Activated naive CD4-positive, alpha-beta T cell treated with Interleukin-2 at 50 U/mL for 16 hours (primary cell): ENCODE measurements at places on chromosomes 5 and 9.
A peak's percentile ranks its signal among the peaks of the same experiment; 100 is the strongest.

DNA sequence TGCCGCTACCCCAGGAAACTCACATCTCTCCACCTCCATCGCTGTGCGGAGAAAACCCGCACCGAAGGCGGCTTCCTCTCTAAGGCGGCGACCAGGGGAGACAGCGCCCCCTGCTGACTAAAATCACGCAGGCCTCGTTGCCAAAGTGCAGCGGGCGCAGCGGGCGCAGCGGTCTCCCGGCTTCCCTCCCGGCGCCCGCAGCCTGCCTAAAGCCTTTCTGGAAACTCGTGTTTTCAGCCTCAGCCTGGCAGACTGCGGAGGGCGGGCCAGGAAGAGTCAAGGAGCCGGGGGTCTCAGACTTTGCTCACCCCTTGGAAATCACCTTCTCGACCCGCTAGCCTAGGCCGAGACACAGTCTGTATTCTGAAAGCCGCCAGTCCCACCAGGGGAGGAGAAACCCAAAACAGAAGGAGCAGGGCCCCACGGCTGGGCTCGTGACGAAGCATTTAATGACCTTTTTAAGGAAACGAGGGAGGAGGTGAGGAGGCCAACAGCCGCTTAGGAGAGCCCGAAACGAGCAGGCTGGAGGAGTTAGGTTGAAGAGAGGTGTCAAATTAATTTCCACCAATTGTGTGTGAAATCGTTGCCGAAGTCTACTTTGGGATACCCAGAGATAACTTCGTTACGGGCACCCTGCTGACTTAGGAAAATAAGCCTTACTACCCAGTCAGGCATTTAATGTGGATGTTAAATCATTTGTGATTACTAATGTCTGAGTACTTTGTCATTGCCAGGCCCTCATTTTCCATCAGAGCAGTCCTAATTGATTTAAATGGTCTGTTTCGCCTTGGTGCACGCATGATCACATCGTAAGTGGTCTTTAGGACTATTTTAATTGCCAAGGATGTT lies 7.3 kb upstream of the FOXB2 start:
- DNase-seq = peak; percentile 61

DNA sequence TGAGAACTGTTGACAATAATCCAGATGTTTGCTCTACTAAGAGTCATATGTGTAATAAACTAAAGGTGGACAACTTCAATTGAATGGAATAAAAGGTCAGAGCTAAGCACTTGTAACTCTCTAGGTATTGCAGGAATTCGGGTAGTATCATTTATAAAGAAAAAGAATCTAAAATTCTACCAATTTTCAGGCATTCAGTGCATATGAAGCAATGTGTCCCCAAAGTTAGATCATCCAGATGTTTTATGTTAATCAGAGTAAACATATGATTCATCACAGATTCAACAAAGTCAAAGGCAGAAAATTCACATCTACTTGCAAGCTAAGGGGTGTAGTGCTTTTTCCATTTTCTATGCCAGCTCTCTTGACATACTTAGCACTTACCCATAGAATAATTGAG lies 477.1 kb downstream of the PDE4D start:
- DNase-seq = no peak

DNA sequence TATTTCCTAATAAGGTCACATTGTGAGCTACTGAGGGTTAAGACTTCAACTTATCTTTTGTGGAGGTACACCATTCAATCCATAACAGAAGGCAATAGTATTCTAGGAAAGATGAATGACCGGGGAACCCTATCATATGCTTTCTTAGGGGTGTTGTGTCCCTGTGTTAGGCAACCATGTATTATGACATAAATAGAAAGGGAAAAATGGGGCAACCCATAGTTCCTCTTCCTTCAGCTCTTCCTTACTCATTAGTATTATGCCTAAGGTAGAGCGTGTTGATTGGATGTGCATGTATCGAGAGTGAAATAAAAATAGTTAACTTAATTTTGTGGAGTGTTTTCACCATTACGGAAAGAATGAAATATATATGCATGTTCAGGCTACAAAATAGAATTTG lies 6.0 kb upstream of the CCNJL start:
- DNase-seq = no peak

DNA sequence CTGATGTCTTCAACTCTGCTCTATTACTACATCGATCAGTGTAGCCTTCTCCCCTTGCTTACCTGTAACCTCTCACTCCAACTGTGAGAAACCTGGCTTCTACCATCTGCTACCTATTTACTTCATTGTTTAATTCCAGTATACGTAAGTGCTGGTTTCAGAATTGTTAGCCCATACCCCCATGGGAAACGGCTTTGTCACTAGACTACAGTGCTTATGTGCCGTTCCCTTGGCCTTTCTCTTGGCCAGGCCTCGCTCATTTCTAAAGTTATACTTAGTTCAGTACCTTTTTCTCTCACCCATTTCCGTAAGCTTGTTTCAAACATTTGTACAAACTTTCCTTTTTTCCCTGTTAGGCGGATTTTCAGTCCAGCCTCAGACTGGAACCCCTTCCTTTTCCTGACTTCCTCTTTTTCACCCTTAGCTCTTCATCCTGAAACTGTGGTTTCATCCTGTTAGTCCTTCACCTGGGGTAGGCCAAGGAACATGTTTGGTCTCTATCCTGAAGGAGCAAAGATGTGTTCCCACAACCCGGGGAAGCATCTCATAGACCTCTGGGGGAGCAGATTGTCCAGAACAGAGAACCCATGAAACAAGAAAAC lies 21.7 kb downstream of the ALG2 start:
- no peak for DNase-seq

GRCh38 chr9:128245421-128246151 lies 30.2 kb downstream of the GOLGA2 start:
- DNase-seq = no peak

GRCh38 chr9:95083086-95083768 lies 234.3 kb downstream of the FANCC start:
- DNase-seq = no peak

DNA sequence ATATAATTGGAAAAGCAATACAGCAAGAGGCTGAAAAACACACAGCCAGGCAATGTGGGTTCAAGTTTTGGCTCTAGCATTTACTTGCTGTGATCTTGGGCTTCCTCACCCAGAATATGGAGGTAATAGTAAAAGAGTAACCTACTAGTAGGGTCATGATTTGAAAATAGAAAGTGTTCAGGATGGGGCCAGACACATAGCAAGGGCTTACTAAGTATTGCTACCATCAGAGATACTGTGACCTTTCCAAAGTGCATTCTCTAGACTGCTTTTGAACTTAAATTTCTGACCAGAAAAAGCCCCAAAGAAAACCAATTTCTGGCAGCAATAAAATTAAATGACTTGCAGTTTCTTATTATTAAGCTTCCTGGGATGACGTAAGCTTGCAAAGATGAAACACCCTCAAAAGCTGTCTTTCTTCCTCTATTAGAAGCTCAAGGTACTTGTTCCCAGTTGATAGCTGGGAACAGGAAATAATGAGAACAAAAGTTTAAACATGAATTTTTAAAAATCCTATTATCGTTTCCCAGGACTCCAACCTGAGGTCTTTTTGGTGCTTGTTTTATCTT lies 20.3 kb downstream of the SLC45A2 start:
- no peak for DNase-seq

DNA sequence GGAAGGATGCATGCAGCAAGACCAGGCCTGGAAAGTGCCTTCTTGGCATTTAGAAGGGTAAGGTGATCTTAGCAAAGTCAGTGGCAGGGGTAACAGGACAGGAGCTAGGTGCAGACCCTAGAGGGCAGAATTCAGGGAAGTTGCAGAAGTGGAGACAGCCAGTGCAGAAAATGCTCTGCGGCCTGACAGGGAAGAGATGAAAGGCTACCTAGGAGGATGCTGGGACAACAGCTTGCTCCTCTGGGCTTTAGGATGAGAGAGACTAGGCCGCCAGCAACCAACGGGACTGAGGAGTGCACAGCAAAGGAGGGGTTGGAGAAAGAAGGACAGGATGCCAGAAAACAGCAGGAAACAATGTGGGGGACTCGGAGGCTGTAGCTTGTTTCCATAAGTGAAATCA lies 219.9 kb downstream of the FSTL4 start:
- DNase-seq = no peak

- DNase-seq = no peak
Measured at GRCh38 chr9:13975611-13976290, 338.2 kb downstream of the NFIB start.

DNA sequence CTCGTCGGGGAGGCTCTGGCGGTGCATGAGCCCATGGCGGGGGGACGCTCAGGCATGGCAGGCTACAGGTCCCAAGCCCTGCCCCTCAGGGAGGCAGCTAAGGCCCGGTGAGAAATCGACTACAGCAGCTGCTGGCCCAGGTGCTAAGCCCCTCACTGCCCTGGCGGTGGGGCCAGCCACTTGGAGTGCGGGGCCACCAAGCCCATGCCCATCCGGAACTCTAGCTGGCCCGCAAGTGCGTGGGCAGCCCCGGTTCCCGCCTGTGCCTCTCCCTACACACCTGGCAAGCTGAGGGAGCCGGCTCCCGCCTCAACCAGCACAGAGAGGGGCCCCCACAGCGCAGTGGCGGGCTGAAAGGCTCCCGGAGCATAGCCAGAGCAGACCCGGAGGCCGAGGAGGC lies 1896.9 kb upstream of the CDH6 start:
- no peak for DNase-seq

- DNase-seq = no peak
Measured at GRCh38 chr9:128232528-128233428, 29.6 kb downstream of the DNM1 start.

GRCh38 chr9:135498381-135499126 lies 1.9 kb upstream of the MRPS2 start:
- no peak for DNase-seq

DNA sequence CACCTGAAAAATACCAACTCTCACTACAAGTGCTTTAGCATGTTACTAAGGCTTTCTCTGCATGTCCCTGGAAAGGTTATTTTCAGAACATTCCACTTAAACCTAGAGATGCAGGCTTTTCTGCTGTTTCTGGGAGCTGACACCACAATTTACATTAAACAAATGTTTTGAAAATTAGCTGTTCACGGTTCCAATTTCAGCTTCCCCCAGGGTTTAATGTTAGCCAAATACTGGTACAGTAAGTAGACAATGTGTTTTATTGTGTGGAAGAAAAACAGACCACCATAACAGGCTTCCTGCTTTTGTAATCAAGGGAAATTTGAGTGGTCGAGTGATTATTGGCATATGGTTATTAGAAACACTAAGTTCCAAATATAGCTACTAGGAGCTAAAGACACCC lies 32.0 kb downstream of the MACROH2A1 start:
- no peak for DNase-seq
